ENCODE measurements at places on chromosomes 16 and 17. TPM values are rescaled to one million over a fixed set of nuclear protein-coding genes. Genes with fewer than 3 reads are reported as not detected.

Gene TEKT1
- total RNA-seq: not detected

DNA sequence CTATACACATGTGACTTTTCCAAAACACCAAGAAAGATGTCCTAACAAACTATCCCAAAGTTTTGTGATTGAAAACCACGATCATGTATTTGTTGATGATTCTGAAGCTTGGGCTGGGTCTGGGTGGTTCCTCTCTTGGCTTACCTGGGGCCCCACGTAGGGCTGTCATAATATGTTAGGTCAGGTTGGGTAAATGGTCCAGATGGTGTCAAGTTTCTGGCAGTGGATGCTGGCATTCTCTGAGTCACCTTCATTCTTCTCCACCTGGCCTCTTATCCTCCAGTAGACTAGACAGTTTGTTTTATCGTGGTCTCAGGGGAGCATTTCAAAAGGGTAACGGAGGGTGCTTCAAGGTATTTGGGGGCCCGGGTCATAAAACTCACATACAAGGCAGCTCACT lies 39.4 kb downstream of the SYCE1L start:
- DNase-seq: no peak

- no peak for DNase-seq
Measured at GRCh38 chr16:62280506-62280905, 244.3 kb upstream of the CDH8 start.

GRCh38 chr17:38926293-38927070 lies 1.1 kb downstream of the LASP1NB start:
- no peak for DNase-seq

- DNase-seq: no peak
Measured at GRCh38 chr16:79307214-79307613, 293.3 kb downstream of the MAF start.

DNA sequence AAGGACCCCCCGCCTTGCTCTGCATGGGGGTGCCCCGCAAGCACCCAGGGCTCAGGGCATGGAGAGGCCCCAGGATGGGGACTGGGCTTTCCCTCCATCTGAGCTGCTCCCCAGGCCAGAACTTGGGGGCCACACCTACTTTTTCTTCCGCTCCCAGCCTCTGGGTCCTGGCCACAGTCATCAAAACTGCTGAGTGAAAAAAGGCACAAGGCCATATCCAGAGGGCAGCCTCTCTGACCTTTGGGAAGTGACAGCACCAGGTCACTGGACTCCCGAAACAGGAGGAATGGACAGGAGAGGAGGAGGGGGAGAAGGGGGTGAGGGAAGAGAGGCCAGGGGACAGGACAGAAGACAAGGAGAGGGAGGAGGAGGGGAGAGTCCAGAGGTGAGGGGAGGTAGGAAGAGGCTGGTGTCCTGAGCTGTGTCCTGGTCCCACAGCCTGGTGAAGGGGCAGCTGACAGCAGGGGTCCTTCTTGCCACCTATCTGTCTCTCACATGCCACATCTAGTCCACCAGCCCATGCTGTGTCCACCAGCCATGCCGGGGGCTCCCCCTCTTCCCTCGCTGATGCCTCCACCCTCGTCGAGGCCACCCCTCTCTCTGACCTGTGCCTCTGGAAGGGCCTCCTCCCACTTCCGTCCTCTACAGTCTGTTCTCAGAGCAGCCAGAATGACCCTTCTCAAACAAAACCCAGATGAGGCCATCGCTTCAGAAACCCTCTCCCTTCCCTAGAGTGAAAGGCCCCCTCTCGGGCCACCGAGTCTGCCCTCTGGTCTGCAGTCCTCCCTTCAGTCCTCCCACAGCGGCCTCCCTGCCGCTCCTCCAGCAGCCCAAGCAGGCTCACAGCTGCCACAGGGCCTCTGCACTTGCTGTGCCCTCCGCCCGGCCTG lies 73.9 kb upstream of the TOB1 start:
- DNase-seq: no peak

- DNase-seq: peak; percentile 59
Measured at GRCh38 chr17:50956750-50957523, 90.8 kb upstream of the TOB1 start.

Gene CMTM2
- 0.22 TPM for total RNA-seq

Gene UBB
- total RNA-seq: 1,690 TPM

- no peak for DNase-seq
Measured at GRCh38 chr16:64361753-64362152, 760.1 kb downstream of the CDH11 start.

Gene CACNG1
- total RNA-seq: not detected

Gene ZNF469
- total RNA-seq: 1.5 TPM

GRCh38 chr17:77734371-77735080 lies 224.0 kb upstream of the TNRC6C start:
- DNase-seq: no peak

Gene SPHK1
- 17.2 TPM for total RNA-seq

DNA sequence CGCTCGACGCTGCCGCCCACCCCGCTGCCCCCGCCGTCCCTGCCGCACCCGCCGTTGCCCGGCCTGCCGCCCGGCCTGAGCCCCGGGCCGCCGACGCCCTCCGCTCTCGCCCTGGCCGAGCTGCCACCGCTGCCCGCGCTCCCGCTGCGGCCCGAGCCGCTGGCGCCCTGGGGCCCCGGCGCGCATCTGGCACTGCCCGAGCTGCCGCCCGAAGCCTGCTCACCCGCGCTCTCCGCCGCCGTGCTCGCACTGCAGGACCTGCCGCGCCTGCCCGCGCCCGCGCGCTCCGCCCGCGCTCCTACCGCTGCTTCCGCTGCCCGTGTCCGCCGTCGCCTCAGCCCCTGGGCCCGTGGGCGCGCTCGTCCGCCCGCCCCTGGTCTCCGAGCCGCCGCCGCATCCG lies 8.4 kb upstream of the CLDN9 start:
- DNase-seq: no peak

GRCh38 chr17:76888661-76889060 lies 20.5 kb downstream of the MGAT5B start:
- DNase-seq: no peak

Gene RGS9
- 1.4 TPM for total RNA-seq

GRCh38 chr16:81645266-81645694 lies 133.8 kb upstream of the PLCG2 start:
- DNase-seq: no peak

DNA sequence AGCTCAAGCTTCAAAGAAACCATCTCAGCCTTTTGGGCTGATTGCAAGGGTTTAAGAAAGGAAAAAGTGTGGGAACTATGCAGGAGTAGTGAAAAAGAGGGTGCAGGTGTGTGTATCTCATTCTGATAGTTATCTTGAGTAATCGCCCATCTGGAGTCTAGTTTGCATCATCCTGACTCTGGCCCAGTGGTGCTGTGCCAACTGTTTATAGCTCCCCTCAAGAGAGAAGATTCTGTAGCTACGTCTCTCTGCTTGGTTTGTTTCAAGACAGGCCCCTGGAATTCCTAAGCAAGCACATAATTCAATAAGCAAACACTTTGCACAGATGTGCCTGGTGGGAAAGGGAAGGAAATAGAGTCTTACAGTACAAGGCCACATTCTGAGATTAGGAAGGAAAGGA lies 144.4 kb downstream of the HAPSTR1 start:
- no peak for DNase-seq

DNA sequence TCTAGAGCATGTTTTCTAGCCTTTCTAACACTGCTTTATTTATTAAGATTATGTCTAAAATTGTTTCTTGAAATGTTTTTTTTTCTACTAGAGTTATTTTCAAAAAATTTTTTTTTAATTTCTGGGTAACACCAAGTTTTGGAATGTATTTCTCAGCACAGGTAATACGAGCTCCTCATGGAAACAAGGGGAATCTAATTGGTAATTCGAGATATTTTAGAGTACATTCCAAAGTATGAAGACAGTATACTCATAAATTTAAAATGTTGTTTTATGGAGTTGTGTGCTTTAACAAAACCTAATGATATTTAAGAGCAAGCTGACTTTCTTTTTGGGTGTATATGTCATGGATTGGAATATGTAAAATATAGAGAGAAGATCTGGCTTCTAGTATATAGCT lies 42.4 kb downstream of the OMG start:
- no peak for DNase-seq
